COLO829 (cell line): ENCODE measurements at places on chromosomes 1 and 21.

- DNase-seq = no peak
Measured at GRCh38 chr1:19124273-19124672, 85.8 kb downstream of the UBR4 start.

DNA sequence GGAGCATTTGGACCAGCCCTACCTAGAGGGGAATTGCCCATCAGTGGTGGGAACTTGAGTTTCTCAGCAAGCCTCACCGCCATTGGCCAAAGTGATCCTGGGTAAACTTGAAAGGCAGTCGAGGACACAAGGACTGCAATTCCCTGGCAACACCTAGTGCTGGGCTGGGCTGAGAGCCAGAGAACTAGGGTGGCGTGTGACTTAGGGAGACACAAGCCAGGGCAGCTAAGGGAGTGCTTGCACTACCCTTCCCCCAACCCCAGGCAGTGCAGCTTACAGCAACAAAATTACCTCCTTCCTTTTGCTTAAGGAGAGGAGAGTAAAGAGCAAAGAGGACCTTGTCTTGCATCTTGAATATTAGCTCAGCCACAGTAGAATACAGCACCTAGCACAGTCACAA is 176.9 kb upstream of the PRMT6 start:
- no peak for DNase-seq

DNA sequence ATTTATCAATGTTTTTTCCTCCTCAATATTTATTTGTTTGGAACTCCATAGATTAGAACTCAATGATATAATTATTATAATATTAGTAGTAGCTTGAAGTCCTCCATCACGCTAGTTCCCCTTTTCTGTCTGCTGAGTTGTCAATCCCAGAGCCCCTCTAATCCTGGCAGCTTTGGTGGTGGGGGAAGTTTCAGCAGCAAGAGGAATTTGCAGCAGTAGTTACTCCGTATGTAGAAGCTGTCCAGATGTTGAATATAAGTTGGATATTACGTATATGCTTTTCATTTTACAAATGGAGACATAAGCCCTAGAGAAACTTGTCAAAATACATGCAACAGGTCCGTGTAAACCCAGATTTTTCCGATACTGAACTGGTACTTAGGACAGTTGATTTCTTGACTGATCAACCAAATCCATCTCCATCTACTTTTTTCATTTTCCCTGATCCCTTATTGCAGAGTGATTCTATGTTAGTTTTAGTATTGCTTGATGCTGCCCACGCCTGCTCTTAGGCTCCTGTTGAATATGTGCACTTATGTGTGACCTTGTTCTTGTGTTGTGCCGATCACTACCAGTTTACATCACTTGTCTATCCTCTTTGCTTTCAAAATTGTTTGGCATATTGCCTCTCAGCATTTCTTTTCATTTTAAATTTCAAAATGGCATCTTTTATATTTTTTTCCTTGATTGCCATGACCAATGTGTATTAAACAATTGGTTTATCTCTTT is 28.1 kb downstream of the SMAP2 start:
- no peak for DNase-seq

GRCh38 chr1:222912730-222913129 is 97.9 kb downstream of the DISP1 start:
- no peak for DNase-seq

DNA sequence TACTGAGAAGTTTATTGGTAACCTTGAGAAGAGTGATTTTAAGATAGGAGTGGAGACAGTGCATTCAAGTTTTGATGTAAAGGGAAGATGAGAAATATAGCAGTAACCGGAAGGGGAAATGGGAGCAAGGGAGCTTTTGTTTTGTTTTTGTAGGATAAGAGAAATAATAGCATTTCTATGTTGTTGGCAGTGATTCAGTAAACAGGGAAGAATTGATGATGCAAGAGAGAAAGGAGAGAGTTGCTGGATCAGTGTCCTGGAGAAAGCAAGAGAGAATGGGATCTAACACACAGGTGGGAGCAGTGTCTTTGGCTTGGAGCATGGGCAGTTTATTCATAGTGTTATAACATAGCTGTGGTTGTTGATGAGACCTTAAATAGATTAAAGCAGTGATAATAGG is 56.4 kb downstream of the OSBPL9 start:
- DNase-seq = no peak

DNA sequence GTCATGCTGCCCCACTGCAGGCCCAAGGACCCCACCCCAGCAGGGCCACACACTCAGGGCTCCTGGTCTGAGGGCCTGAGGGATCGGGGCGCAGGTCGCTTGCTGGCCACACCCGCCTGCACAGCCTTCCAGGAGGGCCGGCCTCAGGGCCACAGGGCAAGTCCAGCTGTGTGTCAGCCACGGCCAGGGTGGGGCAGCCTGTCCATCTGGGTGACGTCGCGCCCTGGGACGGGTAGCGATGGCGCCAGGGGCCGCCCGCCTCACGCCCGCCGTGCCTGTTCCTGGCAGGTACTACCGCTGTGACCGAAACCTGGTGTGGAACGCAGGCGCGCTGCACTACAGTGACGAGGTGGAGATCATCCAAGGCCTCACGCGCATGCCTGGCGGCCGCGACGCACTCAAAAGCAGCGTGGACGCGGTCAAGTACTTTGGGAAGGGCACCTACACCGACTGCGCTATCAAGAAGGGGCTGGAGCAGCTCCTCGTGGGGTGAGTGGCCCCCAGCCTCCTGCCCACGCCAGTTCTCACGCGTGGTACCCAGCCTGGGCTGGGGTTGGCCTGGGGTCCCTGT is 2.5 kb downstream of the COL6A1 start:
- no peak for DNase-seq

DNA sequence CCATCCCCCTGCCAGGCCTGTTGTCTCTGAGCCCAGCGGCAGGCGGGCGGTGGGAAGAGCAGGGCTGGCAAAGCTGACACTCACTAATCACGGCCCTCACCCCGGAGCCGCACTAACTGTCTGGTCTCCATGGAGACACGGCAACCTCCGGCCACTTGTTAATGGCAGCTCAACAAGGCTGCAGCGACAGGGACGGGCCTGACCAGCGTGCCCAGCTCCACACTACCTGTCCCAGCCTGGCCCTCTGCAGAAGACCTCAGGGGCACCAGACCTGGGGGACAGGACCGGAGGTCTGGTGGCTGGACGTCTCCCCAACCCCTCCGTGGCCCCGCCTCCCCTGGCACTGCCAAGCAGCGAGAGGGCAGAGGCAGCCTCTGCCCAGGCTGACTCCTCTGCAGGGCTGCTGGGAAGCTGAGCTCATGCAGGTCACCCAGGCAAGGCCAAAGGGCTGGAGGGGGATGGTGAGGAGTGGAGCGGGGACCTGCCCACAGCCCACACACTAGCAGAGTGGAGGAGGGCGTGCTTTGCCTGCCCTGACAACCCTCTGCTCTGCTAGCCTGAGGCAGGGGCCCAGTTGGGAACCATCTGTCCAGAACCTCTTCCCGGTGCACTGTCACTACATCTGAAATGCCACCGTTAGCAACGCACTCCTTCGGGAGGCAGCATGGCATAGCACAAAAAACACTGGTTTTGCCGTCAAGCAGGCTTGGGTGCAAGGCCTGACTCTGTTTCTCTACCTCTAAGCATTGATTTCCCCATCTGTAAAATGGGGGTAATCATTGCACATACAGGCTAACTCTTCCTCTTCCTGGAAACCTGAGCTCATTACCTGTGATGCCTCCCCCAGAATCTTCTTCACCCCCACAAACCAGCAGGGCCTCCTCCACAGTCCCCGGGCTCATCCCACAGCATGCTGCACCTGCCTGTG is 29.6 kb upstream of the WASF2 start:
- DNase-seq = no peak

- peak; percentile 93 for DNase-seq
Measured at GRCh38 chr1:22500471-22500870, 48.8 kb downstream of the ZBTB40 start.

DNA sequence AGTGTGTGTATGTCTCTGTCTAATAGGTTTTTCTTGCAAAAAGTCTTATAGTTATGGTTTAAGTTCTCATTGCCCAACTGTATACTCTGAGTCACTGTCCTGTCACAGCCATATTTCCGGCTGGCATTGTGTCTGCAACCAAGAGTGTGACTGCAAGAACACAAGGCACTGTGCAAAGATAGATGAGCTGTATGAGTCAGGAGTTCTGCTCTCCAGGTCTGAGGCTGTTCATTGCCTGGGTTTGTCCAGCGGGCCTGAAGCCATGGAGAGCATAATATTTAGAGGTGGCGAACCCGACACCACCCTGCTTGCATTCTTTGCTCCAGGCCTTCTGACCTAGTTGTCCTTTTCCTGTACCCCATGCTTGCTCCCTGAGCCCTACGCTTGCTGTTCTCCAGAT is 50.9 kb upstream of the CNIH3 start:
- DNase-seq = peak; percentile 97

DNA sequence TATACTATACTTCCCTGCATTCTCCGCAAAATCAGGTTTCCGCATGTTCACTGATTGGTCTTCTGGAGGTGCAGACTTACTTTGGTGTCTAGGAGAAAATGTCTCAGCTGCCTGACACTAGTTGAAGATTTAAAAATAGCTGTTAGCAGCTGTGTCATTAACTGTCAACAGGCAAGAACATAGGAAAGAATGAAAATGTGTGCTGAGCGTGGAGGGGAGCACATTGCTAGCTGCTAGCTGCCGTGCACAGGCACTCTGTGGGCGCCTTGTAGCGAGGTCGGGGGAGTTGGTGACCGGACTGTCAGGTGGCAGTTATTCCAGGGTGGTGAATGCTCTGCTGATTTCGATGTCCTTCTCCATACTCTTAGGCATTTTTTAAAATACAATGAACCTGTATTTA is 5.2 kb downstream of the FAAH start:
- DNase-seq = no peak

DNA sequence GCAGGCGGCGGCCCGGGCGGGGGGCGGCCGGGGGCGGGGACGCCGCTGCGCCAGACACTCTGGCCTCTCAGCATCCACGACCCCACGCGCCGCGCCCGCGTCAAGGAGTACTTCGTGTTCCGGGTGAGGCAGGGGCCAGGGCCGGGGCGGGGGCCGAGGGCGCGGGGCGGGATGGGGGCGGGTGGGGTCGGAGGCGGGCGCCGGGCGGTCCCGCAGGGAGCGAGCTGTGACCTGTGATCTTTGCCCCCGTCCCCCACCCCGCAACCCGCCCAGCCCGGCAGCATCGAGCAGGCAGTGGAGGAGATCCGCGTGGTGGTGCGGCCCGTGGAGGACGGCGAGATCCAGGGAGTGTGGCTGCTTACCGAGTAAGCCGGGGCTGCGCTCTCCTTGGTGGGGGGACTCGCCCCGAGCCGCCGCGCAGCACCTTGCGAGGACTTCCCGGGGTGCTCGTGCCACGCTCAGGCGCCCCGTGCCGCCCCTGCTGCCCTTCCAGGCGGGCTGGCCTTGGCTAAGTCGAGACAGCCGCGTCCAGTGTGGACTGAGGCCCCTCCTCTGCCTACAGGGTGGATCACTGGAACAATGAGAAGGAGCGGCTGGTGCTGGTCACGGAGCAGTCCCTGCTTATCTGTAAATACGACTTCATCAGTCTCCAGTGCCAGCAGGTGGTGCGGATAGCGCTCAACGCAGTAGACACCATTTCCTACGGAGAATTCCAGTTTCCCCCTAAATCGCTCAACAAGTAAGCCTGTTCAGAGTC is 514 bp downstream of the TPRG1L start:
- DNase-seq = peak; percentile 35

- no peak for DNase-seq
Measured at GRCh38 chr1:197967066-197967465, 49.9 kb downstream of the LHX9 start.

DNA sequence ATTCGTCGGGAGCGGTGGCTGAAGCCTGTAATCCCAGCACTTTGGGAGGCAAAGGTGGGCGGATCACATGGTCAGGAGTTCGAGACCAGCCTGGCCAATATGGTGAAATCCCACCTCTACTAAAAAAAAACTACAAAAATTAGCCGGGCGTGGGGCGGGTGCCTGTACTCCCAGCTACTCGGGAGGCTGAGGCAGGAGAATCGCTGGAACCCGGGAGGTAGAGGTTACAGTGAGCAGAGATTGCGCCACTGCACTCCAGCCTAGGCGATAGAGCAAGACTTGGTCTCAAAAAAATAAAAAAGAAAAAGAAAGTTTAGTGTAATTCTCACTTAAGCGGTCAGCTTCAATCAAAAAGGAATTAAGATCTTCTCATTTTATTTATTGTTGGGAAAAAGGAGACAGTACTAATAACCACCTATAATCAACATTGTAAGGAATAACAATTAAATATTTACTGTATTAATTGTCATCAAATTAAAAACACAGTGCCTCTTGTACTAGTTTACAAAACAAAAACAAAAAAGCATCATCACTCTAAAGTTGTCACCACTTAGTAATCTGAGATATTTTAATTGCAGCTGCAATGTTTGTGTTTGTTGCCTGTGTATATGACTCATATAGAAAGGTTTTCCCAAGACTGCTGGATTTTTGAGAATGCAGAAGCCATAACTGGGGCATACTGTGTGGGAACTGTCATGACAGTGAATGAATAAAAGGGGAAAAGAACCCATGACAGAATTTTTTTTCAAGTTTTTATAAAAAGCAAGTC is 3.7 kb downstream of the FBXO42 start:
- DNase-seq = peak; percentile 40

GRCh38 chr1:59033761-59034160 is 249.9 kb upstream of the JUN start:
- DNase-seq = no peak

DNA sequence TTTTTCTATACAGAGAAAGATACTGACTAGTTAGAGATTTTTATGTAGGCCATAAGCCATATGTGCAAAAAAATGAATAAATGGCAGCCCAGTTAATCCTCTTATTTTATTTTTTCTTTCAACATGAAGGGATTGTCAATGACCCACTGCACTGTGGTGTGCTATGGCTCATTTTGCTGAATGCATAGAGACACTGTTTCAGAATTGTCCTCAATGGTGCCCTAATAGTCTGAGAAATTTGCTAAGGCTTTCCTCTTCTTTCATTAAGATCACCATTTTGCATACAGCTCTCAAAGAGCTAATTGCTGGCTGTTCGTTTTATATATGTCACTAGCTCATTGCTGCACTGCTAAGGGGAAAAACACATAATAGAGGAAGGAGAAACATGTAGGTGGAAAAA is 189.5 kb downstream of the SLC44A5 start:
- DNase-seq = no peak

GRCh38 chr1:99304725-99305282 is 40.5 kb downstream of the PLPPR4 start:
- no peak for DNase-seq
